Stimulated activated CD4-positive, alpha-beta T cell treated with anti-CD3 and anti-CD28 coated beads, Interleukin-1b, Interleukin-23, amount 100 ng/mL, for 1 hour (primary cell): ENCODE measurements at places on chromosomes 7 and 10.

GRCh38 chr10:90751107-90751997 is 106.5 kb downstream of the HTR7 start:
- peak; percentile 21 for DNase-seq

DNA sequence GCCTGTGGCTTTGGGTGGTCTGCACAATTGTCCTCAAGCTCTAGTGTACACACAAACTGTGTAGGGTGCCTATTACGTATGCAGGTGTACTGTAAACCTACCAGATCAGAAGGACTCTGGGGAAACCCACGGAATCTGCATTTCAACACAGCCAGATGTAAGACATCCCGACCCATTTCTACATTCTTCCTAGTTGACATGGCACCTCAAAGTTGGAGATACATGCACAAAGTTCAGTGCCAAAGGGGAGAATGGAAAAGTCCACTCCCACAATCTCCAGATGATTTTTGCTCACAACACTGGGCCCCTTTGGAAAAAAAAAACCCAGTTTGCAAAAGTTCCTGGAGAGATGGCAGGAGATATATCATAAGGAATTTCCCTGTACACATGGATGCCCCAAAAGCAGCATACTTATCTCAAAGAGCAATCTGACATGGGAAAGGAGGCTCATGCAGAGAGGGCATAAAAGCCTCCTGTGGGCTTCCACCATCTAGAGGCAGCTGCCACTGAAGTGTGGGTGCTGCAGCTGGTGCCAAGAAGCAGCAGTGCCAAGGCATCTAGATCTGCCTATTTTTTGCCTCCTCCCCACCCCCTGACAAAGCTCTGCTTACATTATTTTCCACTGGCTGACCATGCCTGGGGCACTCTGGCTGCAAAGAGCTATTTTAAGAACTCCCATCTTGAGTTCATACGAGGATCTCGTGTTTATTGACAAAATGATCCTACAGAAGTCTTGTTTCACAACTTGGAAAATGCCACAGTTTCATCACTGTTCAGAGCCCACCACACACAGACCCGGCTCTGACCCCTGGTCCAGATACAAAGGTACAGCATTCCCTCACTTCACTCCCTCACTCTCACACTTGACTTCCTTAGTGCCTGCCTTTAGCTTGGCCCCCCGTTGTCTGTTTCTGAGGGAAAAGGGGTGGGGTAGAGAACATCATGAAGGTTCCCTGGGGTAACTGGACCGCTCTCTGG is 12.9 kb downstream of the TECTB start:
- no peak for DNase-seq

- DNase-seq = no peak
Measured at GRCh38 chr7:100366411-100367250, 6.7 kb upstream of the PILRA start.

DNA sequence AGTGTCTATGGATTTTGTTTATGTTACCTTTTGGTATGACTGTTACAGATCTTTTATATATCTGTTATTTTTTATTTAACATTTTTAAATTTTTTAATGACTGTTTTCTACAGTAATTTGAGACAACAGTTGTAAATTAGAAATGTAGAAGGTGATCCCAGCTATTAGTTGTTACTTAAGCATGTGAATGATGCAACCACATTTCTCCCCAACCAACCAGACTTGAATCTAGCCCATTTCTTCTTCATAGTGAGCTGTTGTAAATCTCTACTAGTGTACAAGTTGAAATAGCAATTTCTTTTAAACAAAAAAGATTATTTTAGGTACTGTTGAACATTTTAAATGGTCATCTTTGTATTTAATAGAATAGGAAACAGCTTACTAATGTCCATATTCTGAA is 18.0 kb downstream of the TMEM106B start:
- DNase-seq = no peak

DNA sequence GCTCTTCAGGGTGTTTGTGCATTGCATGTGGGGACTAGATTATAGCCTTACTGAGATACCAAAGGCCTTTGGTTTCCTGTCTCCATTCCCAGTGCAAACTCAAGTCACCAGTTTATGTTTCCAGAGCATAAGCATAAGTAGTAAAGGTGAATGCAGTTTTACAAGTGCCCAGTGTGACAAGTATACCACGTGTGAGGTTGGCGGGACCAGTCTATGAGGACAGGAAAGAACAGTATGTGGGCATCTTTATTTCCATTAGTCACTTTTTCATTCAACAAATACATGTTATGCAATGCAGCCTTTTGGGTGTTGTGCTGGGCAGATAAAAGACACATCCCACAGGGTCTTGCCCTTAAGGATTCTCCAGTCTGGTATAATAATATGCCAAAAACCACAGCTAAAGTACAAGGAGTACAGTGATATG is 146.5 kb downstream of the ARID5B start:
- DNase-seq = no peak

DNA sequence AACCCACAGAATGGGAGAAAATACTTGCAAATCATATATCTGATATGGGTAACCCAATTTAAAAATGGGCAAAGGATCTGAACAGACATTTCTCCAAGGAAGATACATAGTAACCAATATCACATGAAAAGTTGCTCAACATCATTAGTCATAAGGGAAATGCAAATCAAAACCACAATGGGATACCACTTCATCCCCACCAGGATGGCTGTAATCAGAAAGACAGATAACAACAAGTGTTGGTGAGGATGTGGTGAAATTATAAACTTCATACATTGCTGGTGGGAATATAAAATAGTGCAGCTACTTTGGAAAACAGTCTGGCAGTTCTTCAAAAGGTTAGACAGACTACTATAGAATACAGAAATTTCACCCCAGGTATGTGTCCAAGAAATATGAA is 19.3 kb downstream of the AOC1 start:
- DNase-seq = no peak

DNA sequence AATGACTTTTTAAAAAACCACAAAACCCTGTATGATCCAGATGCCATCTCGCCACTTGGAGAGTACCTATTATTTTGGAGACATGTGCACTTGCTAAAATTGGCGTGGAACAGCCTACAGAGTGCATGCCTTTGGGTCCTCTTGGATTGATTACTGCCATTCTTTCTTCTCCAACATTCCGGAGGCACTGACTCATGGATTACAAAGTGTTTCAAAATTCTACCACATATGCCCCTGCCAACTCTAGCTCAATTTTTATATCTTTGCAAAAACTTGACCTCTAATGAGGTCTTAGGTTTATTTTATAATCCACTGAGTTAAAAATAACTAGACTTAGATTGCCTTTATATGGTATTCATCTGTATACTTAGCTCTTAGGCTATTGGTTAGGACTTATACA is 55.8 kb upstream of the KIF5B start:
- DNase-seq = no peak

DNA sequence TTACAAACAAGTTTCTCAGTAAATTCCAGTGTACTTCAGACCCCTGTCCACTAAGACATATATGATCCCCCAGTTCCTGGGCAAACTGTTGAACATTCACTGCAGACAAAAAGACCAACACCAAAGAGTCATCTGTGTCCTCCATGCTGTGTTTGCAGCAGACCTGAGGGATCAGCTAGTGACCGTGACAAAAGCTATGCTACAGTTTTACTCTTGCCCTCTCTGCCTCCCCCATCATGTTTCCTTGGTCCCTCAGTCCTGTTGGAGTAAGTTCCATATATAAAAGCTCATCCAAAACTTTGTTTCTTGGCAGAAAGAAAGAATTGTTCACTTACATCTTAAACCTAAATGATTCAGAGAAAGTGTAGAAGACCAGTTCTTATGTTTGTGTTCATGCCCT is 56.1 kb downstream of the PODXL start:
- DNase-seq = no peak

- DNase-seq = no peak
Measured at GRCh38 chr7:156515911-156516790, 124.4 kb upstream of the RNF32 start.

DNA sequence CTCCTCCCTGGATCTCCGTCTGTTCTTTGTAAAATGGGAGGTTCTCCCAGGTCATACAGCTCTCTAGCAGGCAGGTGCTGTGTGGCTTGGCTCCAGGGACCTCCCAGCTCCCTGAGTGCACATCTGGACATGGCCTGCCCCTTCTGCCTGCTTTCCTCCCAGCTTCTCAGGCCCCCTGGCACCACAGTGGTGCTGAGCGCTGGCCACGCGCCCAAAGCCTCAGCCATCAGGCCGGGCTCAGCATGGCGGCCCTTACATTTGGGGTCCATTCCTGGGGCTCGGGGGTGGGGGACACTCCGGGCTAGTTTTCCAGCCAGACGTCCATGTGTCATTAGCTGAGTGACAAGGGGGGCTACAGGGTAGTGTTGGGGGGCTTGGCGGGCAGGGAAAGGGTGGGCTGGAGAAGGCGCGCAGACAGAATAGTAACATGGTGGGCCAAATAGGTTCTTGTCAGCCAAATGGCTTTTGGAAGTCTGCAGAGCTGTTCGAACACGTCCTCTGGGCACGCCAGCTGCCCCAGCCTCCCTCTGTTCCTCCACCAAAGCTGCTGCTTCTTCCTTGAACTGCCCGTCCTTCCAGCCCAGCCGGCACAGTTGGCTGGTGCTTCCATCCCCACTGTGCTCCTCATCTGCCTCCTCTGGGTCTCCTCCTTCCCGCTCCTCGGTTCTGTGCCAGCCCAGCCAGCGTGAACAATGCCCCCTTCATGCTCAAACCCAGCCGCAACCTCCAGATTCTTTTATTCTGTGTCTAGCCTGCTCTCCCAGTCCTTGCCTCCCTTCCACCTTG is 65.9 kb downstream of the GOLGA7B start:
- DNase-seq = no peak

DNA sequence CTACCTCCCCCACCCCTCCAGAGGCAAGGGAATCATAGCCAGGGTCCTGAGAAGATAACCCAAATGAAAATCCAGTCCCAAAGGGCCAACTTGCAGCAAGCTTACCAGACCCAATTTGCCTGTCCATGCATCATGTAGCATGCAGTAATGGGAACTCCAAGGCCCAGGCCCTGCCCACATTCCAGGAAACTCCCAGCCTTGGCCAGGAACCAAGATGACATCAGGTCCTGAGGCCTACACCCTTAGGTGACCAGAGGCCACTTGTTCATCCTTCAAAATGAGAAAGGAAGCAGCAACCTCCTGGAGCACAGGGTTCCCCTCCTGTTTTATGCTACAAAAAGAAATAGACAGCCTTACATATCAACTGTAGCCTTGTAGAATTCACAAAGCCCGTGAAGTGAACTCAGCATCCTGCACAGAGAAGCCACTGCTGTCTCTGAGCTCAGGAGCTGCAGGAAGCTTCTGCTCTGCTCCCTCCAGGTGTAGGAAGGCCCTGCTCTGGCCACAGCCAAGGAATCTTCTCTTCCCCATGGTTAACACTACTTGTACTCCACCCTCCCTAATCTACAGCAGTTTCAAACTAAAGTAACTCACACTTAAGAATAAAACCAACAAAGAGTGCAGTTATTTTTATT is 30.3 kb upstream of the GRB10 start:
- no peak for DNase-seq

GRCh38 chr7:129013048-129013724 is 41.7 kb downstream of the TNPO3 start:
- no peak for DNase-seq

DNA sequence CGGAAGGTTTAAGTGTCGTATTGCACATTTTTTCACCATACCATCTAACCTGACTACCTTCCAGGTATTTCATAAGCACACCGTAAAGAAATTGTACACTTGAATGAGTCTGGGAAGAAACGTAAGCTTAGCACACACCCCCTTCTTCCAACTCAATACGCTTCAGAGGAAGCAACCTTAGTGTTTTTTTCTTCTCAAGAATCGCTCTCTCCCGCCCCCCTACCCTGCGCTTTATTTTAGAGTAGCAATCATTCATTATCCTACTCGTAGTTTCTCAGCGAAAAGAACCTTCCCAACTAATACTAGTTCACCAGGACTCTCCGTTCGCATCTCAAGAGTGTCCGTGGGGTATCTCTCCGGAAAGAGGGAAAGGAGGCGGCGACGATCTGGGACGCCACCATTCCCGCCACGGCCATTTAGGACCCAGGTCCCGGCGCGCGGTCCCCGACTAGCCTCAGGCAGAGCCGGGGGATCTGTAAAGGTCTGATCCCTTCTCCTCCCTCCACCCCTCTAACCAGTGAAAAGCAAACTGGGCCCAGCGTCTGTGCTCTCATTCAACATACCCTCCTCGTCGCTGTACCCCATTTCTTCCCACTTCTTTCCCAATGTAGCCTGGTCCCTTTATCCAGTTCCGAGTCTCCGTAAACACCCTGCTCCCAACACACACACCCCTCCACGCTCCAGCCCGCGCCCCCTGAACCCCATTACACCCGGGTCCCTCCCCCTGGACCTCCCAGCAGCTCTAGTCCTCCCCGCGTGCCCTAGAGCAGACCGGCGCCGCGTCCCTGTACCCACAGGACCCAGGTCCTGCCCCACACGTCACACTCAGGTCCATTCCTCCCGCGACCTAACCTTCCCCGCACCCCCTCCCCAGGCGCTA is 16.0 kb downstream of the MYOZ1 start:
- DNase-seq = no peak

DNA sequence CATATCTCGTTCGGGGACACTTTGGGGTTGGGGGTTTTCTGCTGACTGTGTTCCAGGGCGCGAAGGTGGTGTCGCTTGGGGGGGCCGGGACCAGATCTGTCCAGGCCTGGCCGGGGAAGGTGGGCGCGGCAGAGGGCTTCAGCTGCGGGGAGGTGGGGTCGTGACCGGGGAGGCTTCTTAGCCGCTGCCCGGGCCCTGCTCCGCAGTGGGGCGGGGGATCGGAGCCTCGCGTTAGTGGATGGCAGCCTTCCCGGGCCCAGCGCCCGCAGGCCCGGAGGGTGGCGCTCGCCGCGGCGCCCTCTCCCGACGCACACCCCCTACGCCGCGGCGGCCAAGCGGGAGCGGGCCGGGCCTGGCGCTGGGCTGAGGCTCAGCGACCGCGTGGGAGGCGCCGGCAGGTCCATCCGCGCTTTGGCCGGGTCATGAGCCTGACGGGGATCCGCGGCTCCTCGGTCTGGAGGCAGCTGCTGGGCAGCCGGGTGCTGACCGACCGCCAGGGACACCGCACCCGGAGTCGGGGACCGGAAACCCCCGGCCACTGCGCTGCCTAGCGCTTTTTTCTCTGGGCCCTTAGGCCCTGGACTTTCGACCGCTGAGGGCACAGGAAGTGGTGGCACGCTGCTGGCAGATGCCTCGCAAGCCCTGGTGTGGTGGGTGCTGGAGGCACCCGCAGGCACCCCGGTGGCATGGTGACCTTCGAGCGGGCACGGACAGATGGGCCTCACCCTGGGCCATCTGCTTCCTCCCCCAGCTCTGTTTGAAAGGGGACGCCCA is 1.2 kb downstream of the AGAP3 start:
- DNase-seq = no peak

- DNase-seq = no peak
Measured at GRCh38 chr7:64685741-64686140, 19.8 kb downstream of the ZNF107 start.
